GM23338 (cell line): ENCODE measurements at places on chromosomes 12 and 14. TPM values are rescaled to one million over a fixed set of nuclear protein-coding genes. Genes with fewer than 3 reads are reported as not detected.
A peak's percentile ranks its signal among the peaks of the same experiment; 100 is the strongest.

Gene CISTR
- not detected in 2 replicates for polyA plus RNA-seq

GRCh38 chr12:89529738-89530137 lies 3.9 kb upstream of the POC1B start:
- peak; percentile 30 for DNase-seq

Gene TBC1D30
- 1.8 and 2.9 TPM in 2 replicates for polyA plus RNA-seq

DNA sequence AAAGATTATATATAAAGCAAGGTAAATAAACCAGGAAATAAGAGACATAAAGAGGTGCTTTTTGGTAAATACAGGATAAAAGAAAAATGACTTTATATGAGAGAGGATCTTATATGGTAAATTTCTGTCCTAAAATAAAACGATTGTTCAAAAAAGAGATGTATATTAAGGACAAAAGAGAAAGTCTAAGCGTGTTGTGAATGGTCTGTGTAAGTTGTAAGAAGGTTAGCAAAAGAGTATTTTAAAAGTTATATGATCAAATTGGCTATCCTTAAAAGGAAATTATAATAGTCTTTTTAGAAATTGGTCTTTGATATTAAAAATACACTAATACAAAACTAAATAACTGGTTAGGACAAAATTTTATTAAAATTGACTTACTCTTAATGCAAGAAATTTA lies 14.1 kb upstream of the ACSM4 start:
- peak; percentile 75 for DNase-seq

Gene TMTC1
- 4.8 and 6.0 TPM in 2 replicates for polyA plus RNA-seq

Gene RERG
- 0.99 and 1.1 TPM in 2 replicates for polyA plus RNA-seq

Gene PRICKLE1
- 7.7 and 12.8 TPM in 2 replicates for polyA plus RNA-seq

GRCh38 chr12:110344657-110345056 lies 58.9 kb downstream of the ANAPC7 start:
- no peak for DNase-seq

- no peak for DNase-seq
Observed at GRCh38 chr14:68672609-68673285, 120.1 kb downstream of the ZFP36L1 start.

Gene HOXC10
- polyA plus RNA-seq, result not detected in 2 replicates

Gene IRAK3
- polyA plus RNA-seq, result 0.47 and 0.53 TPM in 2 replicates

- DNase-seq, result no peak
Observed at GRCh38 chr14:26596543-26597061, 1.2 kb downstream of the NOVA1 start.

DNA sequence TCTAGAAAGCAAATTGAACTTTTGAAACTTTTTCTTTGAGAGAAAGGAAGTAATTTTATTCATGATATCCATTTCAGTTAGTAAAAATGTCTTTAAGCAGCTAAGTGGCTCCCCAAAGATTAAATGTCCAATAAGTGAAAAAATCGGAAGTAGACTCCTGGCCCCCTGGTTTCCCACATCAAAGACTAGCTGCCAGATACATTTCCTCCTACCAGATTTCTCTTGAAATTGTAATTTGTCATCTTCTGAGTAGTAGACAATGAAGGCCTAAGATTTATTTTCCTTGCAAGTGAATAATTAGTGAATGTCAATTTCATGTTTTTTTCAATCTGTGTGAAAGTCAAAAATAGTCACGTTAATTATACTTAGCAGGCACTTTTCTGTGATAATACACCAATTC lies 321.9 kb downstream of the SYT1 start:
- DNase-seq, result no peak

DNA sequence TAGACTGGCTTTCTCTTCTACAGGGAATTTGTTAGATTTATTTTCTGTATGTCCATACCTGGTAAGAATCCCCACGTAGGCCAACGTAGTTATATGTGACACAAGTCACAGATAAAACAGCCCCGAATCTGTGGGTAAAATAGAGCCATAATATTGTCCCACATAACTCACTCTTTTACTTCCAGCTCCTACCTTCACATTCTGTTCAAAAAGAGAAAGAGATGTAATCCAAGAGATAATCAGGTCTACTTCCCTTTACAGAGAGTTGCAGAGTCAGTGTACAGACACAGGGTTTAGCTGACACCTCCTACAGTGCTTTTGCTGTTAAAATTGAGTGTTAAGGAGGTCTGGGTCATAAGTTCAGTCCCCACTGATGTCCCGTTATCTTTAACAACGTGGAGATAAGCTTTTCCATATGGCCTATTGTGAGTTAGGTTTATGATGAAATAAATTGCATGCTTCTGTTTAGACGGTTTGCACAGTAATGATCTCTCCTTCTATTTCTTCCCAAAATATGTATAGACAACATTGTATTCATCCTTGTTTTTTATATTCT lies 446.5 kb downstream of the ADAMTS20 start:
- DNase-seq, result no peak

GRCh38 chr14:59101476-59101875 lies 87.0 kb upstream of the DAAM1 start:
- no peak for DNase-seq

GRCh38 chr14:99718031-99718810 lies 34.1 kb downstream of the CYP46A1 start:
- no peak for DNase-seq

- DNase-seq, result no peak
Observed at GRCh38 chr12:47509398-47509851, 196.4 kb downstream of the RPAP3 start.

DNA sequence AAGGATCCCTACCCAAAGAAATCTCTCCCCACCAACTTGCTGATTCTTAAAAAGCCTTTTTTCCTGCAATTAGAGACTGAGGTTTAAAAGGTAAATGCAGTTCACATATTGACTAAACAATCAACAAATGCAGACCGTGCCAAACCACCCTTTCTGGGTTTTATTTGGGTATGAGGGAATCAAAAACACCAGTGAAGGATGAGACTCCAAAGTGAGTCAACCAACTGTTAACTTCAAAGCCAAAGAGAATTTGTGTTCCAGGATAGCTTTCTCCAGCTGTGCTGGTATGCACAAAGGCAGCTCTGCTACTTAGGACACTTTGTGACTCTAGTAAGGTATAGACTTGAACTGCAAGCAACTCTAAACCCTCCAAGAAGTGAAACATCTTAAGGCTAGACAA lies 39.4 kb downstream of the RPS29 start:
- DNase-seq, result no peak

DNA sequence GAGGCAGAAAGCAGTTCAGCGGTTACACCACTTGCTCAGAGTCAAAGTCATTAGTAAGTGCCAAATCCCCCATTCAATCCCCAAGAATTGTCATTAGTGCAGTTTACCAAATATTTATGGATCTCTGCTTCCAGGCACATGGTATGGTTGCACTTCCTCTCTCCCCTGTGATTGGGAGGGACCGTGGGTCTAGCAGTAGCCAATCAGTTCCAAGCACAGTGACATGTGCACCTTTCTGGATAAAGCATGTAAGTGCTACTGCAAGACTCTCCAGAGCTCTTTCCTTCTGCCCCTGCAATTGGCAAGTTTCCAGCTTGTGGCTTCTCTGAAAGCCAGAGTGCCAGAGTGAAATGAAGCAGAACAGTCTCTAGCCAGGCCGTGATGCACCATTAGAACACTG lies 85.3 kb upstream of the FLRT2 start:
- DNase-seq, result no peak

GRCh38 chr14:75854111-75854799 lies 127.5 kb downstream of the TGFB3 start:
- no peak for DNase-seq

Gene RBM19
- 40.1 and 43.4 TPM in 2 replicates for polyA plus RNA-seq

DNA sequence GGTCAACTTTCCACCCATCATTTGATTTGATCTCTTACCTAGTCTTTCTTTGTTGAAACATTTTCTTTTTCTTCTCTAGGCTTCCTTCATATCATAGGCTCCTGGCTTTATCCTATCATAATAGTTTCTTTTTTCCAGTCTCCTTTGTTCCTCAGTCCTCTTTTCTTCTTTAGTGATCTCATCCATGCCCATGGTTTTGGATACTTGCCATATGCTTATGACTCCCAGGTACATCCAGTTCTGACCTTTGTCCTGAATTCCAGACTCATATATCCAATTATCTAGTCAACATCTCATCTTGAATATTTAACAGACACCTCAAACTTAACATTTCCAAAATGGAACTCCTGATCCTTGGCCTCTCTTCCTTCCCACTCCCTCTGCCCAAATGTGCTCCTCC lies 36.1 kb upstream of the KRAS start:
- no peak for DNase-seq

GRCh38 chr12:112188130-112188830 lies 62.9 kb downstream of the TRAFD1 start:
- no peak for DNase-seq

Gene CACNA2D4
- polyA plus RNA-seq, result 0.24 TPM in 1 of 2 replicates, not detected in the other

- no peak for DNase-seq
Observed at GRCh38 chr12:97982684-97983083, 520.1 kb downstream of the RMST start.

DNA sequence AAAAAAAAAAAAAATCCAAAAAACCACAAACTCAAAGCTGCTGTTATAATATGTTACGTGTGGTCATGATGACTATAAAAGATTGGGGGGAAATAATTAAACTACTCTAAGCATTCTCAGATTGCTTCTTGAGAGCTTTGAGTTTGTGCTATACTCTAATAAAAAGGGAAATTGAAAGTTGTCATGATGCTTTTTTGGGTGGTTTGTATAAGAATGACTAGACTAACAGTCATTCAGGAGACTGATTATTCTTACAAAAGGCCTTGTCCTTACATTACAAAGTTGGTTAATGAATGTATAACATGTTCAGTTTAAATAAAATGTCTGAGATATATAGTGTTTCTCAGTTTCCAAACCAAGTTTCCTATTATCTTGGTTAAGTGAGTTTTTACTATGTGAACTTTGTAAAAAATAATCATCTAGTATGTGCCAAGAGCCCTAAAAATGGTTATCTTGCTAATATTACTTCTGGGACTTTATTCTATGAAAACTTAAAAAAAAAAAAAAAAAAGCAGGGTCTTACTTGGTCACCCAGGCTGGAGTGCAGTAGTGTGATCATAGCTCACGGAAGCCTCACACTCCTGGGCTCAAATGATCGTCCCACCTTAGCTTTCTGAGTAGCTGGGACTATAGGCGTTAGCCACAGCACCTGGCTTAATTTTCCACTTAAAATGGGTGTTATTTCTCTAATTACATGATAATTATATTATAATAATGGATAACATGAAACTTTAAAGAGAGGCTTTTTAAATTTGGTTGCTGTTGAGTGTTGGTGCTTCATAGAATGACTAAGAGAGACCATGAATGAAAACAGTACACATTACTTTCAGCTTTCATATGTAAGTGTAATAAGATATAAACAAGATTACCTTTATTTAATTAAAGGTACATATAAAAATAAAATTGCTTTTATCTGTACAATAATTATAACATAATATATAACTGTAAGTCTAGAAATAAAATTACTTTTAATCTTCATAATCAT lies 459.6 kb upstream of the RGS6 start:
- DNase-seq, result no peak

DNA sequence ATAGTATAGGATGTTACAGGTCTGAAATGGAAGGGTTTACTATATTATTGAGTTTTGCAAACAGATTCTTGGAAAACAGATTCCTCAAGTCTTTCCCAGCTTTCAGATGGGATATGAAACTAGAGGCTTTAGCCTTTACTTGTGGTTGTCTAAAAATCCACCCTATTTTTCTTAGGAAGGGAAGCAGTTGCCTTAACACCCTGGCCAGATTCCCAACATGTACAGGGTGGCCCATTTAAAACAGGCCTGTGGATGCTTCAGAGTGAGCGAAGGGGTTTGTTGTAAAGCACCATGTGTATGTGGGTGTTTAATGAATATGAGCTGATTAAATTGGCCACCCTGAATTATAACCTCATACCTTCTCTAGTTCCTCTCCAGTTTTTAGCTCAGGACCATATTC lies 415.9 kb downstream of the ZFP36L1 start:
- no peak for DNase-seq

Gene KRT86
- polyA plus RNA-seq, result 0.16 and 0.30 TPM in 2 replicates

DNA sequence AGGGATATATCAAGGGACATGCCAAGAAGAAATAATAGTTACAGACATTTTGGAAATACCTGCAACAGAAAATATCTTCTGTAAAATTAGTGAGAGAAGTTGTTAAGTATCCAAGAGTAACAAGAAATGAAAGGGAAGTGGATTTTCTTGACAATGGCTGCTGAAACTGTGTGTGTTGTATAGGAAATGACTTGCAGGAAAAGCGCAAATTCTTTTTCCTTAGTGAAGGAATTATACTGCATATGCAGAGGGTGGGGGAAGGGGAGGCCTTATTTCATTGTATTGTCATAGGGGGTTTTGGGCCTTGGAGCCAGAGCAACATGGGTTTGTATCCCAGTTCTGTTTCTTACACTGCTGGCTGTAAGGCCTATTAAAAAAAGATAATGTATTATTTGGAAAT lies 84.4 kb upstream of the DDHD1 start:
- peak; percentile 6 for DNase-seq

GRCh38 chr14:58912287-58912686 lies 274.5 kb downstream of the DACT1 start:
- DNase-seq, result no peak

- no peak for DNase-seq
Observed at GRCh38 chr12:123580772-123581171, 3.6 kb upstream of the TMED2 start.

Gene SLC6A15
- polyA plus RNA-seq, result 11.7 and 12.1 TPM in 2 replicates

- DNase-seq, result no peak
Observed at GRCh38 chr14:83559721-83560120, 1970.2 kb upstream of the FLRT2 start.

DNA sequence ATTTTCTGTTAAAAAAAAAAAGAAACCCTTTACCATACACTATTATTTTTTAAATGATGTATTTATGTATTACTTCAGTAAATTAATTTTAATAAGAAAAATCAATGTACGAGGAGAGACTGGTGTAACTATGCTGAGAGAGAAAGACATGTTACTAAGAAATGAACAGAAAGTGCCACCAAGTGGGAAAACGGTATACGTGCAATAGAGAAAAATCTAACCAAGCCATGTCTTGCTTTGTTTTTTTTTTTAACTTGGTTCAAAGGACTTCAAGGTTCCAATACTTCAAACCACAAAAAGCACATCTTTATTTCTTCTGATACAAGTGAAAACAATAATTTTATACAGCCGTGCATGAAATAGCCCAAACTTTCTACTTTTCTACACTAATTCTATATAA lies 22.9 kb downstream of the NDUFA12 start:
- DNase-seq, result no peak

GRCh38 chr14:41532255-41532654 lies 74.4 kb upstream of the LRFN5 start:
- DNase-seq, result no peak

- DNase-seq, result no peak
Observed at GRCh38 chr14:48391661-48392060, 716.3 kb upstream of the MDGA2 start.

- DNase-seq, result peak; percentile 84
Observed at GRCh38 chr12:50055831-50056638, 1.4 kb upstream of the ASIC1 start.

Gene LRRC10
- polyA plus RNA-seq, result not detected in 2 replicates

Gene SLC2A14
- polyA plus RNA-seq, result 6.7 and 6.8 TPM in 2 replicates

DNA sequence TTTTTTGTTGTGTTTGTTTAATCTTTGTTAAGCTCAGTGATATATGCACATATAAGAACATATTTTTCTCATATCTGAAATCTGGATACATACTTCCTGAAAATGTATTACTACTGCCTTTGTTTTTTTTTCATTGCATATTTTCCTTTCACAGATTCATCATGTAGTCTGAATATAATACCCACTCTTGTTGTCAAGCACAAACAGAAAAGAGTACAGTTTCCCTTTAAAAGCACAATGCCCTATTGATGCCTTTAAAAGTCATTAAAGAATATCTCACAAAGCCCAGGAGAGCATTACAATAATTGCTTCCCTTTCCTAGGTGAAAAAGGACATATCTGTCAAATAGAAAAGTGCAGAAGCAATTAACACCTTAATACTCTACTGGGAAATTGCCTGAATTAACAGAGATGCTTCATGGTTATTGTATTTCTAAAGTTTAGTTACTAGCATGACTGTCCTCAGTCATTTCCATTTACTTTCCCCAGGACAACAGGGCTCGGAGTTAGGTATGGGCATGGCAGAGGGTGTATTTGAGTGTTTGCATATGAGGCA lies 107.4 kb downstream of the GRIP1 start:
- DNase-seq, result no peak

Gene ADAM20
- 0.06 TPM in 1 of 2 replicates, not detected in the other for polyA plus RNA-seq
